ENCODE measurements at places on chromosomes 2 and 18. TPM values are rescaled to one million over a fixed set of nuclear protein-coding genes. Genes with fewer than 3 reads are reported as not detected.

DNA sequence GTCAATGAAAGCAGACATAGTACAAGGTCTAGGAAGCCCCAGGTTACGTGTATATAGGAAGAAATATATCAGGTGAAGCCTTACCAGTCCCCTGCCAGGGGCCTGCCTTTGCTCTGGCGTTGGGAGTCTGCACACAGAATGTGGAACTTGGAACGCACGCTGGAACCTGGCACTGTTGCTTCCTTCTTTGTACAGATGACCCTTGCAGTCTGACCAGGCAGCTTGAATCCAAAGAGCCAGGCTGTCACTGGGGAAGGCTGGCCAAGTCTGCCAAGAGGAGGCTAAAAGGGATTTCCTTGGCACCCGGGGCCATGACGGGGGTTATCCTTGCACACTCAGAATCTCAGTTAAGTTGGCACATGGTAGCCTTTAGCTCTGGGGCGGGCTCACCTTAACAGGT is 39.5 kb downstream of the TMEM247 start:
- H3K4me1 ChIP-seq, result no peaks in the 10 kb centered on the region
- no peak overlapping the region for H3K27ac ChIP-seq
- H3K27me3 ChIP-seq, result no peaks in the 10 kb centered on the region

GRCh38 chr18:23143016-23143814 is 7.9 kb downstream of the CABLES1 start:
- H3K36me3 ChIP-seq, result no peaks in the 10 kb centered on the region
- no peak overlapping the region for H3K4me3 ChIP-seq
- no peaks in the 10 kb centered on the region for H3K27me3 ChIP-seq

DNA sequence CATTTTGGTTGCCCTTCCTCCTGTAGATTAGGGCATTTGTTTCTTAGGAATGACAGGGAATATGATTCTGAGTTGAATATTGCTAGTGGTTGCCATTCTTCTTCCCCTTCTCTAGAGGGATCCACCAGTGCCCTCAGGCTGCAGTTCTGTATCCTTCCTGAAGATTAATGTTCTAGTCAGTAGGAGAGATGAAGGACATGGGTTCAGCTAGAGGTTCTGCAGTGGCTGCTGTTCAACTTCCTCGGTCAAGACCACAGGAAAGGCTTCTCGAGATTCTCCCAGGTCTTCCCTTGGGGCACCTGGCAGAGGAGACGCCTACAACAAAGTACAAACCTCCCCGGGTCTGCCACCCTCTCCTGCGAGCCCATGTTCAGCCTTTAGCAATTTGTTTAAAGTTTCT is 325.5 kb downstream of the AFF3 start:
- no peaks in the 10 kb centered on the region for H3K27me3 ChIP-seq
- no peaks in the 10 kb centered on the region for H3K36me3 ChIP-seq
- no peak for DNase-seq
- no peak overlapping the region for H3K27ac ChIP-seq
- no peak overlapping the region for H3K4me3 ChIP-seq

Gene PER2
- 43.3 TPM for total RNA-seq

Measured in Peyer's patch (tissue), 4 donors.